CD4-positive, CD25-positive, alpha-beta regulatory T cell (primary cell): ENCODE measurements at places on chromosomes 4 and X.

DNA sequence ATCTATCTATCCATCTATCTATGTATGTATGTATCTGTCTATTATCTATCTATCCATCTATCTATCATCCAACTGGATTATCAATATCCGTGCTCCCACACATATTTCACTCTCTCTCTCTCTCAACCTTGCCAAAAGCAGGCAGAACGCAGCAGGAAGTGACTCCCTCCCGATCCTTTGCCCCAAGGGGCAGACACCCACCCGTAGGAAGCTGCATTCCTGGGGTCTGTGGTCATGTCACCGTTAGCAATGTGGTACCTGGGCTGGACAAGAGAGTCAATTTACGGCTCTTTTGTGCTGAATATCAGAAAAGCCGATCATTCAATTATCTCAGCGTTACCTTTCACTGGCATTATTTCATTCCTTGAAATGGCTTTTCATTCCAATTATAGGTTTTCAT is 119.6 kb upstream of the PPP2R3B start:
- no peak for DNase-seq

DNA sequence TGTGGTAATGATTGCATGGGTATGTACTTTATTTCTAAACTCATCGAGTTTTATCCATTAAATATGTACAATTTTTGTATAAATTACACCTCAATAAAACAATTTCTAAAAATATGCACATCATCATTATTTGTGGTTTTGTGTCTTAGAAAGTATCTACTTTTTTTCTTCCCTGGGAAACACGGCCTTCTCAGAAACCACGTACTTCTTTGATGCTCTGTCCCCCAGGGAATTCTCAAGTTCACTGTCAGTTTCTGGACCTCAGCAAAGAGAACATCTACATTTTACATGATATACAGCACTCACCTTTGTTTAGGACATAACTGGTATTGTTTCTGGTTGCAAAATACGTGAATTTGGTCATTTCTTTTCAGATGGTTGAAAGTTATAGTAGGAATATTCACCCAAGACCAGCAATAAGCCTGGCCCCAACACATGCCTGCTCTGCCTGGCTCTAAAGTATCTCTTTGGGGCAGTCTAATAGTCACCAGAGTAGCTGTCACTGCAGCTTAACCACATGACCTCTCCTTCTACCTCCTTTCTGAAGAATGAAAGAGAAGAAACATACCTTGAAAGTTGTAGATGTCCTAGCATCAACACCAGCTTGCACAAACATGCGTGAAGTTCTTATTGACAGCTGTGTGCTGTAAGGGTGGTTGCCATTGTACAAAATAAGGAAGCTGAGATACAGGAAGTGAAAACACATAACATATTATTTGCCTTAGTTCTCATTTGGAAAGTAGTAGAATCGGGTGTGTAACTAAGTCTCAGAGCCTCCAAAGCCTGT is 48.4 kb upstream of the SPANXN4 start:
- DNase-seq = no peak

DNA sequence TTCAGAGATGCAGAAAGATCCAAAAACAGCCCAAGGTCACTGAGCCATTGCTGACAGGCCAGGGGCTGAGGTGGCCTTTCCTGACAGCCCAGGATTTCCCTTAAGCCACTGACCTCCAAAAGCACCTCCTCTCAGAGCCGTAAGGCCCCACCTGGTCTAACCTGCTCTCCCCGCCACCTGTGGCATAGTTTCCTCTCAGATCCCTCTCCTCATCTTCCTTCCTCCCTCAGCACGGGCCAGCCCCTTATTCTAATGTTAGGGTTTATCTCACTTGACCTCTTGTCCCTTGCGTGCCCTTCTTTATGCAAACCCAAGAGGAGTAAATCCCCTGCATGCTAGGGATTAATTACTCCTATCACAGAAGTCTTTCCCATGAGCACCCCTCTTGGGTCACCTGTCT is 113.0 kb downstream of the RBM47 start:
- no peak for DNase-seq

GRCh38 chr4:128722911-128723310 is 86.6 kb upstream of the JADE1 start:
- DNase-seq = no peak

DNA sequence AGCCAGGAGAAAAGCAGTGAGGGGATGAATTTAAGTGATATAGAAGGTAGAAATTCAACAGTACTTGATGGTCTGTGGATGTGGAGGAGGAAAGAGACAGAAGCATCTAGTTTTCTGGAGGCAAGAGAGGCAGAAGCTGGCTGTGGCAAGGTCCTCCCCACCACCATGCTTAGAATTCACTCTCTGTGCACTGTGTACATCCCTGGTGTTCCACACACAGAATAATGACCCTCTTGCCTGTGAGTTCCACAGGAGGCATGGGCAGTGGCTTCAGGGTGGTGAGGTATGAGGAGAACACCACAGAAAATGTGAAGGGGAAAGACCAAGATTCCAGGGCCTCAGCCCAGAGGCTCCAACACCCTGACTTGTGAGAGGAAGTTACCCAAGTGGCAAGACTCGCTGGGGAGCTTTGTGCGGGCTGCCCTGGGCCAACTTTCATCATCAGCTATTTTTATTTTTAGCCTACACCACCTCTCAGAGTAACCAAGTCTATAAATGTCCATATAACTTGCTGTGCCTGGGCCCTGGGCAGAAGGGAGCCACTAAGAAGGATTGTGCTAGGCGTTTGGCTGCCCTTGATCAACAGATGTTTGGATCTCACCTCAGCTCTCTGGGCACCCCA is 7.8 kb upstream of the INTS6L start:
- no peak for DNase-seq

GRCh38 chr4:55078987-55079386 is 46.4 kb downstream of the KDR start:
- no peak for DNase-seq

- DNase-seq = no peak
Observed at GRCh38 chrX:112714357-112714918, 34.7 kb upstream of the LHFPL1 start.

GRCh38 chrX:1493412-1493811 is 40.7 kb upstream of the ASMTL start:
- DNase-seq = no peak

GRCh38 chrX:149073479-149073878 is 431.6 kb downstream of the IDS start:
- DNase-seq = no peak

GRCh38 chrX:113514906-113515305 is 674.3 kb upstream of the AMOT start:
- DNase-seq = no peak

GRCh38 chr4:18676526-18676915 is 655.0 kb upstream of the LCORL start:
- no peak for DNase-seq

DNA sequence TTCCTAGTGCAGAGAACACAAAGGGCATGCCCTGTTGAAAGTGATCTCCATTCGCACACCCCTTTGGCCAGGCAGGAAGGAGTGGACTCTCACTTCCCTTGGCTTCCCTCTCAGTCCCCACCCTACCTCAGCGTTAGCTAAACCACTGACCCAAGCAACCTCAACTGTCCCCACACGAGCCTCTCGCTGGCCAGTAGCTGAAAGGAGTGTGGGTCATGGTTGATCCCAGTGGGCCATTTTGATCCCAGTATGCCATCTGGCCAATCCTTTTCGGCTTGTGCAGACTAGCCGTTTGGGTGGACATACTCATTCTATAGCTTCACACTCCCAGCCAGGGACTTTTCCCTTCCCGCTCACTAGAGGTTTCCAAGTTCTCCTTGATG is 24.4 kb upstream of the BCORL1 start:
- DNase-seq = no peak

DNA sequence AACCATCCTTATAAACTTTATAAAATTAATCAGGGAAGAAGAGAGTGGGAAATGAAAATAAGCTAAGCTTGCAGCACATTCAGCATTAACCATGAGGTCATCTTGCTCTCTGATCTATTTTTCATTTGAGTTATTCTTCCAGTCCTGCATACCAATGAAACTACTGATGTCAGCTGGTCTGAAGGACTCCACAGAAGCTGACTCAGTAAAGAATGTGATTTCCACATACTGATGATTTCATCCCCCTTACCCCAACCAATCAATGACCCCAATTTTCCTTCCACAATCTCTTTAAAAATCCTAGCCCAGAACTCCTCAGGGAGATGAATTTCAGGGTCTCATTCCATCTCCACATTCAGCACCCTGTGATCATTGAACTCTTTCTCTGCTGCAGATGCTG is 18.8 kb upstream of the DSPP start:
- no peak for DNase-seq

GRCh38 chrX:19554786-19555185 is 39.5 kb upstream of the MAP3K15 start:
- no peak for DNase-seq

DNA sequence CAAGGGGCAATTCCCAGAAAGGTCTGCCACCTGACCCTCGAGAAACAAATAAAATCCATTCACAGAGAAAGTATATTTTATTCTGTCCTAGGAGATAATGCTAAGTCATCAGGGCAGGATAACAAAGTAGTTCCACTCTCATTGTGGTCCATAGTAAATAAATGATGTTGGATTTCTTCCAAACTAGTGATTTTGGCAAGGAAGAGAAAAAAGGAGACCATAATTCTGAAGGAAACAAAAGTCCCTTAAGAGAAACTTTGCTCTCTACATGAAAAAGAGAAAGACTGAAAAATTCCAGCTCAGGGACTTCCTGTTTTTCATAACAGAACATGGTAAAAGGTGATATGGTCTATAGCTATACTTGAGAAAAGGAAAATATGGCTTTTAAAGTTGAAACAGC is 71.5 kb upstream of the DDX60 start:
- DNase-seq = no peak

DNA sequence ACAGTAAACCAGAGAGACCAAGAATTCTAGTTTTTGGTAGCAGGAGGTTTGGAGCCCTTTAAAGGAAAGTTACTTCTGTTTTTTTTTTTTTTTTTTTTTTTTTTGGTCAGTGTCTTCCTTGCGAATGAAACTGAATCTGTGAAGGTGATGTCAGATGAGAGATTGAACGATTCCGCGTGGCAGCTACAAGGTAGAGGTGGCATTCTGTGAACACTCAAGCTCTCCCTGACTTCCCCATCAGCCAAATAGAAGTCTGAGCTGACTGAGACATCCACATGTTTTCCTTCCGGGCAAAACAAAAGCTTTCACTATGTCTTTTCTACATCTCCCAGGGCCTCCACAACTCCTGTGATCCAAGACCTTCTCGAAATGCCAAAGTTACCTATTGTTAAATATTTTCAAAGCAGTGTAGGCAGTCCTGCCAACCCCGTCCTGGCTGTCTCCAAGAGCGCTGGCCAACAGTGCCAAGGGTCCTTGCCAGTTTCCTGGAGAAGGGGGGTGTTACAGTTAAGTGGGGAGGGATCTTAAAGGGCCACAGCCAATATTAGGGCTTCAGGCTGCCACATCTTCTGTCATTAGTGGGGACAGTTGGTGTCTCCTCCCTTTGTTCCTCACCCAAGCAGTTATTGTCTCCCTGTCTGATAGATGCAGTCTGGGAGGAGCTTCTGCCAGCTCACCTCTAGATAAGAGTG is 102.9 kb upstream of the SLC34A2 start:
- DNase-seq = no peak

DNA sequence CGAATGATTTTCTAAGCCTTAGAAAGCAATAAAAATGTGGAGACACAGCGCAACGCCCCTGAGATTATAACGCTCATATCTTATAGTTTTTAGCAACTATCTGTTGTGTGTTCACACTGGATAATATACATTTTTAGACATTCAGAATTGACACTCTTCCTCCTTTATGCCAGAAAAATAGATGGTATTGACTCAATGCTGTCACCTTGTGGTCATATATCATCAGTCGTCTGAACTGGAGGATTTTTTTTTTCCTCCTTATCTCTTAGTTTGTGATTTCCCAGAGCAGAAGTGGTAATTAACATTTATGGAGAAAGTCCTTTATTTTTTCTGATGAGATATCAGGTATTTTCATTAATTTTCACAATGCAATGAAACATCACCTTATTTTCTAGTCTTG is 759.6 kb downstream of the RAB28 start:
- DNase-seq = no peak

GRCh38 chrX:68685685-68686084 is 38.2 kb downstream of the STARD8 start:
- DNase-seq = no peak

DNA sequence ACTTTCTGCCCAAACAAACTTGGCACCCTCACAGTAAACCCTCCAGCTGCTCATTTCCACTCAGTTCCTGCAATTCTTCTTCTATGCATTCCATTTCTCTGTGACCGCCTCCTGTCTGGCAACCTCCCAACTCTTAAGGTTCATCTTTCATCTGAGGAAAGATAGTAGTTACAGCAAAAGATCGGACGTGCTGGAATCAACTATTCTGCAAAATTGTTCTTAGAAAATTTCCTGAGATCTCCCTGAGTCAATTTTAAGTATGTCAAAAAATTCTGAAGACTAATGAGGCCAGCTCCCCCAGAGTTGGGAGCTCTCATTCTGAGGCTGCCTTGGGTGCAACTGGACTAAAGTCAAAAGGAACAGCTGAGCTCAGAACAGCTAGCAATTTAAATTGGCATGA is 1026.0 kb downstream of the ADGRL3 start:
- DNase-seq = no peak

DNA sequence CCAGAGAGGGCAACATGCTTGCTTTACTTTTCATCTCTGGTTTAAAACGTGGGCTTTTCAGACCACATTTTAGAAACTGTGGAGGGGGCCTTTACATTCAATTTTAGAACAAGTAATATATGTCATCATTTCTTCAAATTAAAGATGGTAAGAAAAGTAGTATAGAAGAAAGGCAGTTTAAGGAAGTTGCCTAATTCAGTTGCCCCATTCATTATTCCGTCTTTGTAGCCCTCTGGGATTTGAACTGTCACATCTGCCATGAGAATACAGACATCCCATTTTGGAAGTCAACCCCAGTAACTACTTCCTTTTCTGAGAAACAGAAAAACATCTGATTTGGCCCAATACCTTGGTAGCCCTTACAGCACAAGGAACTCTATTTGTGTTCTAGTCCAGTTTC is 61.2 kb downstream of the PASD1 start:
- DNase-seq = no peak

GRCh38 chr4:98706200-98706813 is 47.9 kb upstream of the TSPAN5 start:
- no peak for DNase-seq

DNA sequence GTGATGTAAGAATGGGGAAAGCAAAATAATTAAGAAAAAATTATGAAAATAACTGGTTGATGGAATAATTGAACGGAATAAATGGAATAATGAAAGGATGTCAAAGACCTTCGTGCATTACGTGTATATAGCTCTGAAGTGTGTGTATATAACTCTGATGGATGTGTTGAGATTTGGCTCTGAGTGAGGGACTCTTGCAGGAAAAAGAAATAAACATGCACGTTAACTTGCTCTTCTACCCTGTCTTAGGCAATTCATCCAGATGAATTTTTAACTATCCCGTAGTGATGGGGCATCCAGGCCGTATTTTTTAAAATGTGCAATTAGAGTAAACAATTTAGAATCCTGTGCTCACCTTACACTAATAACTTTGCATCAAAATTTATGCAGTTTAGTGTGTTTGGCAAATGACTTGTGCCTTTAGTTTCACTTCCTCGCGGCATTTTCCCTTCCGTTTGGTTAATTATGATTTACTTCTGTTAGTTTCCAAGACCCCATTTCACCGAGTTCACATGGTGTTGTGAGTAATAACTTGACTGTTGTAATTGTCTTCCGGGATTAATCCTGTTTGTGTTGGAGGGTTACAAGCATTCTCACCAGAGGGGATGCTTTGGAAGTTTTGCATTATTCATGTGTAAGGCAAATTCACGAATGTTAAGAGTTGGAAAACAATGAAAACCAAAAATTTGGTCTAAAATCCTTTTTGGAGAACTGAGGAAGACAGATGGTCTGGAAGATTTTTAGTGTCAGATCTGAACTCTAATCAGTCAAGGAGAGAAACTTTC is 256.5 kb upstream of the FAT1 start:
- no peak for DNase-seq
